AG09319 (cell line): ENCODE measurements at places on chromosomes 2 and 18.

- no peak for DNase-seq
These were observed 115.2 kb upstream of the SIX2 start for GRCh38 chr2:45124456-45124855.

DNA sequence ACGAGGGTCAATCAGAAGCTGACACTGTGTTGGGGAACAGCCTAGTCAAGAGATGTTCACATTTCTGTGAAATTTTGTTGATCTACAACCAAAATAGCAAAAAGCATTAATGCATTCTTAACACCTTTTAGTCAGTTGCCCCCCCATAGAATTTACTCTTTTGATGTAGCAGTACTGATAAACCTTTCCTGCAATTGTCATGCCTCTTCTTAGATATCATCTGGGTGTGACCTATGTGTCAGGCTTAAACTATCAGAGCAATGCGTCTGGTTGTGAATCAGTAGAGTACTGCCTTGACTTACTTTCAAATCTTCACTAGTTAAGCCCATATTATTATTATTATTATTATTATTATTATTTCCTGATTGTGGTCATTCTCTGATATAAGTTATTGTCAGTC lies 61.9 kb downstream of the GREB1L start:
- DNase-seq, result no peak

- DNase-seq, result no peak
These were observed 81.5 kb downstream of the PIGN start for GRCh38 chr18:62105376-62105775.

DNA sequence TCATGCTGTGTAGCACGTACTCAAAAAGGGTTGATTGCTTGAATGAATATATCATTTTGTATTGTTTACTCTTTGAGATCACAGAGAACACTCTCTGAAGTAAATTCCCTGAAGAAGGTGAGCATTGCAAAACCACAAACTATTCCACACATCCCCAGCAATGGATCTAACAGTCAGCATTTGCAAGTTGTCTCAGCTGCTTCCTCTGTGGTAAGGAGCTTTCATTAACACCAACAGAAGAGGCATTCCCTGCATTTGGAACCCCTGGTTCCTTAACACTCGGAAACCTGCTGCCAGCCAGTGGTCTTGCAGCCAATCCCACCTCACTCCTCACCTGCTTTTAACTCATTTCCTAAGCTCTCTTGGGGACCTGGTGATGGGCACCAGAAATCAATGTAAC lies 108.4 kb downstream of the IRS1 start:
- no peak for DNase-seq

GRCh38 chr2:96344011-96344410 lies 8.4 kb downstream of the NCAPH start:
- DNase-seq, result no peak

DNA sequence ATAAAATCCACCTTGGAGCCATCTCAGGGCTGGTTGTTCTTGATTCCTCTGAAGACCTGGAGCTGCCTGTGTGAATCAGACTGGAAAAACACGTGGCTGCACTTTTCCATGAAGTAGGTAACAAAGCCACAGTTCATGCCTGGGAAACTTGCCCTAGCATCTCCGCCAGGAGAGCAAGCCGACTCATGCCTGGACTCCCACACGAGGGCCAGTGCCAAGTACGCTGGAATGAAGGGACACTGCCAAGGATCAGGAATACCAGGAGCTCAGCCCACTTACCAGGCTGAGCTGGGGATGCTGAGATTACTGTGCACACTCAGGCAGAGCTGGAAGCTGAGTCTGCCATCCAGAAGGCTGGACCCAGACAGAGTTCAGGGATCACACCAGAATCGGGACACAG lies 10.9 kb upstream of the FHL2 start:
- peak; percentile 87 for DNase-seq

GRCh38 chr2:108634576-108635160 lies 84.6 kb upstream of the RANBP2 start:
- DNase-seq, result no peak

DNA sequence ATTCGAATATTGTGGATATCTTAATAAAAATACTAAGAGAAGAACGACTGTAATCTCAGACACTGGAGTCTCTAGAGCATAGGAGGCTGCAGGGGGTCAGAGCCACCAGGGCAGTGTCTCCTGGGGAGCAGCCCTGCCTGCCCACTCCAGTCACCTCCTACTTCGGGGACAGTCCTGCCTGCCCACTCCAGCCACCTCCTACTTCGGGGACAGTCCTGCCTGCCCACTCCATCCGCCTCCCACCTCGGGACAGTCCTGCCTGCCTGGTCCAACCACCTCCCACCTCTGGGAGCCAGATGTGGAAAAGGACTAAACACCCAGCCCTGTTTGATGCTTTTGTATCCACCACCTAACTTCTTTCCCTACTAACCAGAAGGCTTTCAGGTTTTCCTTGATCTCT lies 350.1 kb upstream of the SMIM21 start:
- DNase-seq, result no peak

DNA sequence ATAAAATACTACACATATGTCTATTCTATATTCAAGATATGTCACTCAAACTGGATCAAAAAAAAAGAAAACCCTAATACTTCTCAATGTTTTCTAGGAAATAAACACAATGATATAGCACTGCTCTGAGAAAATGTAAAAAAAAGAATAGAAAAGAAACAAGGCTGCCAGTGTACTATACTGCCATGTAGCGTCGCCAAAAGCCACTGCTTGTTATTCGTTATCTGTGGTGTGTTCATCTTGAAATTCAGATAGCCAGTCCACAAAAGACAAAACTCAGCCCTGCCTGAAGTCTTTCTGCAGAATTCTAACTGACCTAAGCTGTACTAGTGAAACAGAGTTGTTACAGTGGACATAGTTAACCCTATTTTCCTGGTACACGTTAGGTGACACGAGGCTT lies 12.2 kb upstream of the YPEL5 start:
- no peak for DNase-seq

- peak; percentile 32 for DNase-seq
These were observed 201.0 kb downstream of the SMAD7 start for GRCh38 chr18:48749768-48750167.

- no peak for DNase-seq
These were observed 212.7 kb downstream of the KCNE4 start for GRCh38 chr2:223264541-223265193.

DNA sequence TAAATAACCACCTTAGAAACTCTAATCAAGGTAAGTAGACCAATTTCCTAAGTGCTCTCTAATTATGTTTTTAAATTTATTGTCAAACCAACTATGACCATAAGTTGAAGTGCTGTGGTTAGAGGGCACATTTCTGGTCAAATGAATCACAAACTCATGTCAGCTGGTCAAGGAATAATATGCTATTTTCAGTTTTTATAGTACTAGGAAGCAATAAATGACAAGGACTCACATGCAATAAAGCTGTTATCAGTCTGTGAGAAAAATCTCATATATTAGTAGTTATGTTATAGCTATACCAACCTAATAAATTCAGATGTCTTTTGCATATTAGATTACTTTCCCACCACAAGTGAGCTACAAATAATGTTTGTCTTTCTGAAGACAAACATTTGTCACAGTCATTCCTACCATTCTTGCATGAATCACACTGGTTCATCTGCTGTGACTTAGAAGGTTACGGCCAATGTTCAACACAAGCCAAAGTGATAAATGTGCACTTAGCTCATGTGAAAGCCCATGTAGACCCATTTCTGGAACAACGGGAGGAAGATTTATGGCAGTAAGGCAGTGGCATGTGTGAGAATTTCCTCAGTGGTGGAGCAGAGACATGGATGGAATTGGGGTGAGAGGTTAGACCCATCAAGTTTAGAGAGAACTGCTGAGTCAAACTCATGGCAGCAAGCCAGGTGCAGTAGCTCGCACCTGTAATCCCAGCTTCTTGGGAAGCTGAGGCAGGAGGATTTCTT lies 27.4 kb upstream of the CCNYL1 start:
- DNase-seq, result no peak

DNA sequence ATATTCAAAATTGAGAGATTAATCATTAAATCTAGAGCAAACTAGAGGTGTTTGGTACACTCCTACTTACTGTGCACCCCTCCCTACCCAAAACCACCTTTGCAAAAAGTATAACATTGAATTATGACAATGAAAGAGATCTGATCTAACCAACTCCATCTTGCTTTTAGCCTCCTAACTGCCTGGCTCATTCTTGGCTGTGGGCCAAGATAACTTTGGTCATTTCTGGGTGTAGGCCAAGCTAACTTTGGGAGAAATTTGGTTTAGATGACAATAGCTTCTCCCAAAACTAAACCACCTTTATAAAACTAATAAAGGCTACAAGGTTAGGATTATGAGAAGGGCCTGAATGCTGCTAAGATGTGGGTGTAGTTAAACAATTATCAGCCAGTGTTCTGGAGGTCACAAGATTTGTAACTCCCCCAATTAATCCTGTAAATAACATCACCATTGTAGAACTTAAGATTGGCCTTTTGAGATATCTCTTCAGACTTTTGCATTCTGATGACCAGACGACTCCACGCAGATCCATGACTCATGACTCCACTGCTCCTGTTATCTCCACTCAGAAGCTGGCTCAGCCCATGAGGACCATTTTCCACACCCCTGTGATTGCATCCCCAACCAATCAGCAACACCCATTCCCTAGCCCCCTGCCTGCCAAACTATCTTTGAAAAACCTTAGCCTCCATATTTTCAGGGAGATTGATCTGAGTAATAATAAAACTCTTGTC lies 160.2 kb downstream of the FBXO15 start:
- no peak for DNase-seq

DNA sequence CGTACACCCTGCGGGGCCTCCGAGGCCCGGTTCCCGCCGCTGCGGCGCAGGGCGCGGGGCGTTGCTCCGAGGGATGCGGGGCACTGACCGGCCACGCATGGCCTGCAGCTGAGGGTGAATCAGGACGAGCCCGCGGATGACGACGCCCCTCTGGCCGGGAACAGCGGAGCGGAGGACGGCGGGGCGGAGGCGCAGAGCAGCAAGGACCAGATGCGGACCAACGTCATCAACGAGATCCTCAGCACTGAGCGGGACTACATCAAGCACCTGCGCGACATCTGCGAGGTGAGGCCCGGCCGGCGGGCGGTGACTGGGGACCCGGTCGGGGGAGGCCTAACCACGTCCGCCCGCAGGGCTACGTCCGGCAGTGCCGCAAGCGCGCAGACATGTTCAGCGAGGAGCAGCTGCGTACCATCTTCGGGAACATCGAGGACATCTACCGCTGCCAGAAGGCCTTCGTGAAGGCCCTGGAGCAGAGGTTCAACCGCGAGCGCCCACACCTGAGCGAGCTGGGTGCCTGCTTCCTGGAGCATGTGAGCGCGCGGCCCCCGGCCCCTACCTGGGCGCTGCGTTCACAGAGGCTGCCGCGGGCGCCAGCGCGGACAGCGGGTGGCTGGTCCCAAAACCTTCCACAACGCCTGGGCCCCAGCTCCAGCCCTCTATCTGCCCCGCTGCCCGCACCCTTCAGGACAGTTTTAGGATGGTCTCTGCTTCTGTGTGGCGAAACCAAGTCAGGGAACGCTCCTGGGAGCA lies 53.2 kb downstream of the FAM168B start:
- DNase-seq, result no peak

DNA sequence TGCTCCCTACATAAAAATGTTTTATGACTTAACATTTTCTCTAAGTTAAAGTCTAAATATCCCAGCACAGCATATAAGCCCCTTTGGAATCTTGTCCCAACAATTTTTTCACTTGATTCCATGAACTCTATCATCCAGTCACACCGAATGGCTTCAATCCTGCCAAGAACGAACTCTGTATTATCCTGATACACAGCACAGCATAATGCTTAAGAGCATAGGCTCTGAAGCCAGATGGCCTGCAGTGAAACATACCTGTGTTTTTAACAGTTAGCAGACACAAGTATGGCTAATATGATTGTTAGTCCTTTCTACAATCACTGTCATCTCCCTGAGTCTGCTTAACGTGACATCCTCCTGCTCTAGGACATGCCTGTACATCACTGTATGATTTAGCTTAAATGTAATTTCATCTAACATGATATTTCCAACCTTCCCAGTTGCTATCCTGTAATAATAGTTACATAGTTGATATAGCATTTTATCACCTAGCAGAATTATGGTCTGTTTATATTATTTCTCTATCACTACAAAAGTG lies 669.5 kb downstream of the ERBB4 start:
- no peak for DNase-seq

DNA sequence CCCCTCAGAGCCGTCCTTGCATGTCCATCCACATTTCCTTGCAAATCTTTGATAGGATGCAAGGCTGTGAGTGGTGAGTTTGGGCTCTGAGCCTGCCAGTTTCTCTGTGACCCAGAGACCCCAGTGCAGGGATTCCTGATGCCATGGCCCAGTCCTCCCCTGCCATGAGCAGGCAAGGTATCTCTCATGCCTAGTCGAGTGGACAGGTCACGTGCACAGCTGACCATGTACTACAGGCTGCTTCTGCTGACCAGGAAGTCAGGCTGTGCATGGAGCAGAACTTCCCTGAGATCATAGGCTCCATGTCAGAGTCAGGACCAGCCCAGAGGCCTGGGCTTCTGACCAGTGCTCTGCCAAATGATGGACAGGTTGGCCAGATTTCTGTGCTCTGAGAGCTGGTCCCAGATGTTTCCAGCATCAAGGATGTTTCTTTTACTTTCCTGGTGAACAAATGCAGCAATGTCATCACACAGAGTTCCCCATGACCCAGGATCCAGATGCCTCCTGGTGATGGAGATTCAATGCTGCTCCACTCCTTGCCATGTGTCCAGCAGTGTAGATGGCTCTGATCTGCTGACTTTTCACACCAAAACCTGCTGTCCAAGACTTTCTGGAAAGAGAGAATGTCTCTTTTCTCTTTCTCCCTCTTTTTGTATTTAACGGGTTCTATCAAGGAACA lies 321.6 kb upstream of the HS6ST1 start:
- no peak for DNase-seq

DNA sequence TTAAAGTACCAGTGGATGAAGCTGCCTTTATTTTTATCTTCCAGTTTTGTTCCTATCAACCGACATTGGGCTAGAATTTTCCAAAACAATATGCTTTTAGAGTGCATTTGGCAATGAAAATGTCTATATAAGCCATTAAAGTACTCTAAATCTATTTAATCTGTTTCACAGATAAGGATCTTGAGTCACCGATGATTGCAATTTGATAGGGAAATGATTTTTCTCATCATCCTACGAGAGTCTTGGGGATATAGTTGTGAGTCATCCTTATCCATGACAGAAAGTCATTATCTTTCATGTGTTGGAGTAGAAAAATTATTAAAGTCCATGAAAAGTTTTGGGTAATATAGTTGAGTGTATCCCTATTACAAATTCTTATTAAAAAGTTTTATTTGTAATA lies 26.1 kb downstream of the SLC39A10 start:
- DNase-seq, result no peak

DNA sequence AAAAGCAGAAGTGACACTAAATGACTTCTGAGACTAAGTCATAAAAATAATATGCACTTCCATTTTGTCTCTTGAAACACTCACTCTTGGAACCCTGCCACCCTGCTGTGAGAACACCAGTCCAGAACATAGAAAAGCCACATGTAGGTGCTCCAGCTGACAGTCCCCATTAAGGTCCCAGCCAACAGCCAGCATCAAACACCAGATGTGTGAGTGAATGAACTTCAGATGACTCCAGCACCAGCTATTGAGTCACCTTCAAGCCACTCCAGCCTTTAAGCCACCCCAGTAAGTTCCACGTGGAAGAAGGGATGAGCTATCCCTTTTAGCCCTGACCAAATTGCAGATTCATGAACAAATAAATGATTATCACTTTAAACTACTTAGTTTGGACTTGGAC lies 31.5 kb upstream of the LGALSL start:
- no peak for DNase-seq

- DNase-seq, result no peak
These were observed 1.6 kb upstream of the CROCC2 start for GRCh38 chr2:240904216-240905175.
